Fibroblast of skin of left quadriceps (primary cell): ENCODE measurements at places on chromosomes 16 and 17.
A peak's percentile ranks its signal among the peaks of the same experiment; 100 is the strongest.

DNA sequence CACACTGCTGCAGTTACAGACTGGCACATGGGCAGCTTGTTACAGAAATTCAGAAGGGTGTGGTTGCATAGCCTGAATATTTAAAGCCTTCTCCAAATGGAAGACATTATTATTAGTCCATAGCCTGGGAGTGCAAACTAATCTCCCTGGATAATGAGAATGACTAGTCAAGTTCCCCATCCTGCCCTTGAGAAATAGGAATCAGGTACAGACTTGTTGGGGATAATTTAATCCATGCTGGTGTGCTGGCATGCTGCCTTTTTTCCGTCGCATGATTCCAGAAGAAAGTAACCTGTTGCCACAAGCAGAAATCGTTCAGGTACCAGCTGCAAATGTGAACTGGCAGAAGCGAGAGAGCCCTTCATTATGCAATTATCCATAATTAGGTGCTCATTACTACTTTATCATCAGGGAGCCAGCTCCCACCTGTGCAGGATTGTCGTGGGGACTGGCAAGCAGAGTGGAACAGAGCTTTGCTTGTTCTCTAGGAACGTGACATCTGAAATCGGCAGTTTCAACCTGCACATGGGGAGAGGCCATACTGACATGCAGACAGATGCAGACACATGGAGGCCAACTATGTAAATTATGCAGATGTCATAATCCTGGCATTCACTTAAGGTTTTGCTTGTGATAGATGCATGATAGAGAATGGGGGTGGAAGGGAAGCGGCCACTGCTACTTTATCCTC is 419.4 kb downstream of the PMP22 start:
- DNase-seq = peak; percentile 24

GRCh38 chr16:27421961-27422740 is 20.2 kb downstream of the IL21R start:
- no peak for DNase-seq

GRCh38 chr16:86515777-86516622 is 5.7 kb downstream of the FOXF1 start:
- no peak for DNase-seq

DNA sequence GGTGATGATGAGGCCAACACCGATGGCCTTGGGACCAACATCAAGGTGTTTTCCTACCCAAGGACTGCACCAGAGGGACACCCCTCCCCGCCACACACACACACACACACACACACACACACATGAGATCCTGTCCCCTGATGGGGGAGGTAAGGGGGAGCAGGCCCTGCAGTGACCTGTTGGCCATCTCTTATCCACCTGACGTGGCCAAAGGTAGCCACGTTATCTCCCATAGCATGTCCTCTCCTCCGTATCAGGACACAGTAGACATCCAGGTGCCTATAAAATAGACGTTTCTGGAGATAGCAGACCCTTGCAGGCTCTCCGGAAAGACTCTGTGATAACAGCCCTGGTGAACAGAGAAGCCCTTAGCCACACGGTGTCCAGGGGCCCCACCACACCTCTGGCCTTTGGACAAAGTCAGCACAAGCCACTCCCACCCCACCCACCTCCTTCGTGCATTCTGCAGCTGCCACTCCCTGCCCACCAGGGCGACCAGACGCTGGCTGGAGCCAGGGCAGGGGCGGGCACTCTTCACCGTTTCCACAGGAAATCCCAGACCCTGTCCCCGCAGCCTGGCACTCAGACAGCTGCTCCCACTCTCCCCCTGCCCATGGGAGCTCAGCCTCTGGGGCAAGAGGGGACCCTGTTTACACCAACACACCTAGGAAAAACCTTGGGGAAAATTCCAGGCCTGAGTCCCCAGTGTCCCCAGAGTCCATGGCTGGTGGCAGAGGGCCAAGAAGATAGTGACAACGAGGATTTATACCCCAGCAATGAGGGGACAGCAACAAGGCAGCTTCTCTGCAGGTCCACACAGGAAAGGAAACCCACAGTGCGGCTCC is 15.4 kb upstream of the ENPP7 start:
- DNase-seq = no peak

- no peak for DNase-seq
Measured at GRCh38 chr17:75853433-75853832, 1.7 kb downstream of the WBP2 start.

DNA sequence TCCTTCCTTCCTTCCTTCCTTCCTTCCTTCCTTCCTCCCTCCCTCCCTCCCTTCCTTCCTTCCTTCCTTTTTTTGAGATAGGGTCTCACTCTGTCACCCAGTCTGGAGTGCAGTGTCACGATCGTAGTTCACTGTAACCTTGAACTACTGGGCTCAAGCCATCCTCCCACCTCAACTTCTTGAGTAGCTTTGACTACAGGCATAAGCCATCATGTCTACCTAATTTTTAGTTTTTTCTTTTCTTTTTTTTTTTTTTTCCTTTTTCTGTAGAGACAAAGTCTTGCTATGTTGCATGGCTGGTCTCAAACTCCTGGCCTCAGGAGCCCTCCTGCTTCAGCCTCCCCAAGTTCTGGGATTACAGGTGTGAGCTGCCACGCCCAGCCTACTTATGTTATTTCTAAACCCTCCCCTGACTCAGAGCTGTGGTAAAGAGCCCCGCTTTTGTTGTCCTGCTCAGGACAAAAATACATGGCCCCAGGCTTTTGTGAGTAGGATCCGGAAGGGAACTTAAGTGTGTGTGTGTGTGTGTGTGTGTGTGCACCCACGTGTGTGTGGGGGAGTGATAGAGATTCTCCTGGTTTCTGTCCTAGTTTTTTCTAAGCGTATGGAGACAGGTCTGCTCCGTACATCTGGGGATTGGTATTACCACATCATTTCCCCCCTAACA is 67.1 kb downstream of the PRKCB start:
- no peak for DNase-seq

DNA sequence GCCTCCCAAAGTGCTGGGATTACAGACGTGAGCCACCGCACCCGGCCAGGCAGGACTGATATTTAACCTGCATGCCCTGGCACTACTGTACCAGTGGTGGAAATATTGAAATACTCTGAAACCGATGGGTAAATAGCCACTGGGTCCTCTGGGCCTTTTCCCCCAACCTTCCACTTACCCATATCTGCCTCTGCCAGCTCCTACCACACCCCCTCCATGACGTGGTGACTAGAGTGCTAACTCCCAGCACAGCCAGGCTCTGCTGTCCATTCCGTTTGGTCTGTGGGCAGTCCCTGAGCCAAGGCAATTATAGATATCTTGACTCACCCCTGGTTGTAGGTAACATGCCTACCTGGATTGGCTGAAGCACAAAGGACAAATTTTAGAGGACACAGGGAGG is 187.8 kb downstream of the PRKCB start:
- no peak for DNase-seq

DNA sequence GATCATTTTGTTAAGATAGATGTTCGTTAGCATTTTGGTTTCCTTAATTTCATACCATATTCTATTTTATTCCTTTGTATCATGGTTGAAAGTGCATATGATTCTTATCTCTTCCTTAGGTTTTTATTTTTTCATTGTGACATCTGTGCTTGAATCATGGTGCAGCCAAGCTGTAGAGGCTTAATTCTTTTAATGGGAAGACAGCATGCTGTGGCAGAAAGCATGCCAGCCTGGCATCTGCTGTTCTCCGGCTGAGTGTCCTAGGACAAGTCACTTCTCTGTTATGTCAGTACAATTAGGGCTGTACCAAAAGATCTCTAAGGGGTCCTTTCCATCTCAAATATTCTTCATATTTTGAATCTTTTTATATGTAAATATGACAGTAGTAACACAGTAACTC is 68.5 kb upstream of the PMFBP1 start:
- DNase-seq = no peak

GRCh38 chr17:10271106-10271562 is 72.7 kb upstream of the GAS7 start:
- DNase-seq = no peak

GRCh38 chr16:11183035-11183812 is 72.8 kb downstream of the SOCS1 start:
- no peak for DNase-seq

DNA sequence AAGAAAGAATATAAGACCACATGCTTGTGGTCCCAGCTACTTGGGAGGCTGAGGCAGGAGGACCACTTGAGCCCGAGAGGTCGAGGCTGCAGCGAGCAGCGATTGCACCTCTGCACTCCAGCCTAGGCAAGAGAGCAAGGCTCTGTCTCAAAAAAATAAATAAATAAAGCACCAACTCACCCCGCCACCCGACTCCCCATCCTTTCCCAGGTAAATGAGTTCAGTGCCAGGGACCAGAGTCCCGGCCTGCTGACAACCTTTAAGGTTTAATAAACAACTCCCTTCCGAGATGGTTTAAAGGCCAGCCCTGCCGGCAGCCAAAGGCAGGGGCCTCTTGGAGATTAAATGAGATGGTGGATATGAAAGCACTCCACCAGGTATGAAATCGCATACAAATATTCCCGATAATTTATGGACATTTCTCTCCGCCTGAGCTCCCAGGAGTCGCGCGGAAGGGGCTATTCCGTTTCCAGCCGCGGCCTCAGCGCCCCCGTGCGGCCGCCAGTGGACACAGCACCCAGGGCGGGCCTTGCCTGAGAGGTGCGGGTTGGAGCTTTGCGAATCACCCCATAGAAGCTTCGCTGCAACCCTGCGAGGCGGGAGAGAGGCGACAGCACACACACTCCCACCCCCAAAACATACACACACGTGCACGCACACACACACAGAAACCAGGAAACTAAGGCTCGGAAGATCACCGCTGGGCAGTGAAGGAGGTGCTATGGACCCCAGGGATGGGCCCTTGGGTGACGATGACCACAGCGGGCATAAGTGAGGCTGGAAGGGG is 4.0 kb upstream of the RPL38 start:
- no peak for DNase-seq

GRCh38 chr16:76502063-76502462 is 224.9 kb downstream of the CNTNAP4 start:
- no peak for DNase-seq

DNA sequence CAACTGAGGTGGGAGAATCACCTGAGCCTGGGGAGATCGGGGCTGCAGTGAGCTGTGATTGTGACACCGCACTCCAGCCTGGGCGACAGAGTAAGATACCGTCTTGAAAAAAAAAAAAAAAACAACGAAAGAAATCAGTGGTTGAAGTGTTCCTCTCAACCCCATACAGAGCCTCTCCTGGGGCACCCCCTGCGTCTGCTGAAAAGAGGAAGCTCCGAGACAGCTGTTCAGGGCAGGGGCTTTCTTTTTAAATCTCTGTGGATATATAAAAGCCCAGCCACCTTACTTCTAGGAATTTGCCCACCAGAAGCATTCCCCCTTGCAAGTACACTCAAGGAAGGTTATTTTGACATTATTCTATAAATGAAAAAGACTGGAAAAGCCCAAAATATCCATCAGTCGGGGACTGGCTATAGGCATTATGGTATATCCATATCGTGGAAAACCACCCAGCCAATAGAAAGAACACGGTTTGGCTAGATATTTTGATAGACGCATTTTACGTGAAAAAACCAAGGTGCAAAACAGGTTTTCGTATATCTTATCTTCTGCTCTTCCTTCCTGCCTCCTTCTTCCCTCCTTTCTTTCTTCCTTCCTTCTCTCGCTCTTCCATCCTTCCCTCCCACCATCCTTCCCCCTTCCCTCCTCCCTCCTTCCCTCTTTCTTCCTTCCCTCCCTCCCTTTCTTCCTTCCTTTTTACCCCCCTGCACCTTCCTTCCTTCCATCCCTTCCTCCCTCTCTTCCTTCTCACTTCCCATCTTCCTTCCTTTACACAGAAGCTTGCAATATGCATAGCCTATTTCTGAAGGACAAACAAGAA is 9.2 kb upstream of the CCL22 start:
- DNase-seq = no peak

GRCh38 chr17:27879987-27880608 is 13.1 kb downstream of the LYRM9 start:
- DNase-seq = peak; percentile 14
